ENCODE measurements at places on chromosomes 6 and 20.

- DNase-seq: no peak
Observed at GRCh38 chr6:144094731-144095133, 641 bp downstream of the SF3B5 start.

DNA sequence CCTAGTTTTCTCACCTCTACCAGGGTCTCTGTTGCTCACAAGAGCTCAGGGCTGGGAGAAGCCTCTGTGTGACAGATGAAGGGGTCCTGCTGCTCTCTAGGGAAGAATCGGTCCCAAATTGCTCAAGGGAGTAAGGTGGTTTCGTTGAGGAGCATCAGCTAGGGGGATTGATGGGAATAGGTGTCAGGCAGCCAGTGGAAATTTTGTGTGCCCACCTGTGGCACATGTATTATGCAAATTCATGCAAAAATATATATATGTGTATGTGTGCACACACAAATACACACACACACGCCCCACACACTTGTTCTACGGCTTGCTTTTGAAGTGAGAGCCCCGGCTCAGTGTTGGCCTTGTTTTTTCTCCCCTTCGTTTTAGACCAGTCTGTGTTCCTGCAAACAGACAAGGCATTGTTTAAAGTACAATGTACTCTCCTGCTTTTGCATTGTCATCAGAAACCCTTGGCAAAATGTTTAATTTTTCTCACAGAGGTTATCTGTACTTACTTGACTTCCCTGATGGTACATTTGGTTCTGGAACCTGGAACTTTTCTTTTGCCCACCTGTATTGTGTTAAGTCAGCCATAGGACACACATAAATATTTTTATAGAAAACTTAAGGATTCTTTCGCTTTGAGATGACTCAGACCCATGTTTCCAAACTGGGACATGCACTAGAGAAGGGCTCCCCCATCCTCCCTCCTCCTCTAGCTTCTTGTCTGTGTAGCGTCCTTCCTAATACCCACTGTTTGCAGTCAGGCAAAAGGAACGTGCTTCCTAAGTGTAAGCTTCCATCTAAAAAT is 26.7 kb downstream of the FOXO3 start:
- no peak for DNase-seq

DNA sequence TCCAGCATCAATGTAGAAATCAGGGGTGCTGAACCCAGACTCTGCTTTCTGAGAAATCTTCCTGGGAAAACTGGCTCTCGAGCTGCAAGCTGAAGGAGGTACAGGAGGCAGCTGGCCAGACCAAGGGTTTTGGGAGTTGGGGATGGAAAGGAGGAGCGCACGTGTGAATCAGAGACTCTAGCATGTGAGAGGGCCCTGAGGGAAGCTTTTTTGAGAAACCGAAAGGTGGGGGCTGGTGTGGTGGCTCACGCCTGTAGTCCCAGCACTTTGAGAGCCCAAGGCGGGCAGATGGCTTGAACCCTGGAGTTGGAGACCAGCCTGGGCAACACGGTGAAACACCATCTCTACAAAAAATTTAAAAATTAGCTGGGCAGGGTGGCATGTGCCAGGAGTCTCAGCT is 37.1 kb upstream of the EEF1E1 start:
- DNase-seq: no peak

DNA sequence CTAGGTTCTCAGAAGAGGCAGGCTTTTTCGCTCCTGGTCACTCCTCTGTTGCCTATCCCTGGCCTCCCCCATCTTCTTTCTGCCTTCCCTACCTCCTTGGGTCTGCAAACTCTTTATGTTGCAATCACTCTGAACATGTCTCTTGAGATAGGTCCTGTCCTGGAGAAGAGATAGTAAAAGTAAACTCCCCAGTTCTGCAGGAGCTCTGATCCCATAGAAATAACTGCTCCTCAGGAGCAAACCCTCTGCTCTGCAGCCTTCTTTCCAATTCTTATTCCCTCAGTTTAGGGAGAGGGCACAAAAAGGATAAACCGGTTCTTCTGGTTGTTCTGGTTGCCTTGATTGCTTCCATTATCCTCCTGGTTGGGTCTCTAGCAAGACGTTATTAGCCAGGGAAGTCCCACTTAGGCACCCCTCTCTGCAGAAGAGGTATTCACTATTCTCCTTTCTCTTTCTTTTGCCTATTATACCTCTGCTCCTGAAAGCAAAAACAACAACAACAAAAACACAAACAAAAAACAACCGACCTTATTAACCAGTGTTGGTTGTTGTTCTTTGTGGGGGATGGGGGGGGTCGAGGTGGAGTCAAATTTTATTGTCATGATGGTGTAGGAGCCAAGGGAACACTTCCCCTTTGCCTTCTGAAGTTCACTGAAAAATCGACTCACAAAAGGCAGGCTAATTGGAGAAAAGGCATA is 973 bp downstream of the TRIM38 start:
- no peak for DNase-seq

DNA sequence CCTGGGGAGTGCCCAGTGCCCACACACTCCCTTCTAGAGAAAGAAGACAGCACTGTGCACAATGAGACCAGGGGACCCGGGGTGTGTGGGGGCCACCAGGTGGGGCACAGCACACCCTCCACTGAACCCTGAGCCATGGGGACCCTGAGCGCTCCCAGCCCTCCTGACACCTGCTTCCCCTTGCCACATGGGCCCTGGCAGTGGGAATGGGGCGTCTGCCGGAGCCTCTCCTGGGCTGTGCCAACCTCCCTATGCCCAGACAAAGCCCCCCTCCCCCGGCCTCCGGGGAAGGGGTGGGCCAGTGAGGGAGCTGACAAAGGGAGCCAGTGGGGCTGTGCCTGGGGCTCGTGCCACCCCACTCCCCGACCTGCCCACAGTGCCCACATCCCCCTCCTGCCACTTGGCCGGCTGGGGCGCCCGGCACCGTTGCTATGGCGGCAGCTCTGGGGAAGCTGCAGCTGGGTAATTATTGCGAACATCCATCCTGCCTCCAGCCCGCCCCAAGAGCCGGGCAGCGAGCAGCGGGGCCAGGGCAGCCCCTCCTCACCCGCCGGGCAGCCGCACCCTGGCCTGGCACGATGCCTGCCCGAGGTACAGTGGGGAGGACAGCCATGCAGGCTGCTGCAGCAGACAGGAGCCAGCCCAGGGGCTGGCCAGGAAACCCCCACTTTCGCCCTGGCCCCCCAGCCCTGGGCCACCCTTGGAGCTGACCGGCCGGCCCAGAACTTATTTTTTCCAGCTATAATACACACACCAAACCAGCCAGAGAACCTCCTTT is 41.9 kb upstream of the NOL4L start:
- DNase-seq: no peak

- DNase-seq: no peak
Observed at GRCh38 chr6:2147766-2148448, 97.5 kb downstream of the GMDS start.

GRCh38 chr20:23641936-23642751 is 4.4 kb upstream of the CST3 start:
- DNase-seq: no peak

GRCh38 chr6:3999800-4000661 is 78.9 kb downstream of the FAM217A start:
- no peak for DNase-seq

GRCh38 chr6:105452924-105453756 is 50.3 kb upstream of the PREP start:
- no peak for DNase-seq

DNA sequence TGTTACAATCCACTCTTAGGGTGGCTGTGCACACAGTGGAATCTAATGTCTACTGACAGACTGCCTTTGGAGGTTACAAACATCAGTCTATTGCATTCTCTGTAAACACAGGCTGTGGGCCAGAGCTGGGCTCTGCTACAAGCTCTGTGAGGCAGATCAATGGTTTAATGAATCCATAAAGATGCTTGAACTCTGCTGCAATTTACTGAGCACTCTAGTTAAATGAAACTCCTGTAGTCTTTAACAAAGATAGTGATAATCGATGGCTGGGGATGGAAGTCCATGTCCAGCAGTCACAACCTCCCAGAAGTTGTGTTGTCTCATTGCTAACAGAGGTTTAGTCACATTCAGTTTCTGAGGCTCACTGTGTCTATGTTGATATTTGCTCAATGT is 50.5 kb downstream of the SOBP start:
- no peak for DNase-seq

- no peak for DNase-seq
Observed at GRCh38 chr6:117506180-117506835, 23.8 kb downstream of the DCBLD1 start.

GRCh38 chr20:46772901-46773300 is 63.5 kb downstream of the SLC2A10 start:
- DNase-seq: no peak

DNA sequence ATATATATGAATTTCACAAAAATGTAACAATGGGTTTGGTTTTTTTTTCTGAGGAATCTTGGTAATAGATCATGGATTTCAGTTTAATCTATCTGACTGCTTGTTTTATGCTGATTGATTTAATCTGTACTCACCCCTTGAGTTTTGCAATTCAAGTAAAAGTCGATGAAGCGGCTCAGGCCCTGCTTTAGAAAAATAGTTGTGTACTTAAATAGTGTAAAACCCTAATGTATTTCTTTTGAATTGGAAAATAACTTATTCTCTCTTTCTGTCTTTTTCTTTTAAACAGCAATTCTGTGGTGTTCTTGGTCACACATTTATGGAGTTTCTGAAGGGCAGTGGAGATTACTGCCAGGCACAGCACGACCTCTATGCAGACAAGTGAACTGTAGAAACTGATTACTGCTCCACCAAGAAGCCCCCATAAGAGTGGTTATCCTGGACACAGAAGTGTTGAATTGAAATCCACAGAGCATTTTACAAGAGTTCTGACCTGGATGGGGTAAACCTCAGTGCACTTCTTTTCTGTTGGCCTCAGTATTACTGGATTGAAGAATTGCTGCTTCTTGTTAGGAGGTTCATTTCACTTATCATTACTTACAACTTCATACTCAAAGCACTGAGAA is 4.0 kb downstream of the LOC128125822 start:
- no peak for DNase-seq

GRCh38 chr20:52518735-52519134 is 327.2 kb upstream of the ZFP64 start:
- DNase-seq: no peak

DNA sequence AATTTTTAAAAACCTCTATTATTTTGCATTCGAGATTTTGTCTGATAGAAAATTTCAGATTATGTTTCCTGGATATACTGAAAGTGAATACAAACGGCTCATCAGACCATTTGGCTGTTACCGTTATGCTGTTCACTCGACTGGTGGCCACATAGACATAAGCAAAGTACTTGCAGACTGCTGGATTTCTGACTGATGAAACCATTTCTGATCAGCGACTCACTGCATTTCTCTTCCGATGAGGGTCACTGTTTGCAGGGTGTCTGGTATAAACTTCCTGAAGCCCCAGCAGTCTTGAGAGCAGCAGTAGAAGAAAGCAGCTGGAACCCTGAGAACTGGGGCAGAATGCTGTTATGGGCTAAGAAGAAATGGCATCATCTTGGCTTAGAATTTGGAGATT is 17.7 kb downstream of the SNX9 start:
- no peak for DNase-seq

GRCh38 chr20:36521526-36521925 is 19.8 kb upstream of the MYL9 start:
- no peak for DNase-seq

DNA sequence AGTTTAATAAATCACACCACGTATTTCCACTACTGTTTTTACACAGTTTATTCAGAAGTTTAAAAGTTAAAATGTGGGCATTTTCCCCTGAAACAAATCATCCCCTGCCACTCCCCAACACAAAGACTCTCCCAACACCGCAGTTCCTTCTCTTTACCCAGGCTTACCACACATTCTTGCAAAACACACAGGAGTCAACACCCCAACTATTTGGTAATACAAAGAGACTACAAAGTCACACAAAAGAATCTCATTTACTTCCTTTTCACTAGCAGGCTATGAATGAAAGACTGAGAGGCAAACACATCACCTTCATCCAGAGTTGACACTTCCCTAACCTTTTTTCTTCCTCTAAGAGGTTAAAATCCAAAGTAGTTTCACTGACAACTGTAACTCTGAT is 51.1 kb downstream of the KCTD20 start:
- DNase-seq: no peak

DNA sequence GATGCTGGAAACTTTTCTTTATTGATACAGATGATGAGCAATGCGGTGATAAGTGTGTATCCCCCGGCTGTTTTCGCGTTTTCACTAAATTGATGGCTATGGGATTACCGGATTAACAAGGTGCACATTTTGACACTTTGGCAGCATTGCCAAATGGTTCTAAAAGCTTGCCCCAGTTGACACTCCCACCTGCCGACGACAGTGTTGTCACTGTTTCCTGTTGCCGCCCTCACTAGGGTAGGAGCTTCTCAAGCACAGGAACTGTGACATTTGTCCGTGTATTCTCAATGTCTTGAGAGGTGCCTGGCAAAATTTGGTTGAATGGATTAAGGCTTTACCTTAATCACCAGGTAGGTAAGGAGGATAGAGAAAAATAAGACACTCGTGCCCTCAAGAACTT is 9.8 kb upstream of the MAPK13 start:
- DNase-seq: no peak

DNA sequence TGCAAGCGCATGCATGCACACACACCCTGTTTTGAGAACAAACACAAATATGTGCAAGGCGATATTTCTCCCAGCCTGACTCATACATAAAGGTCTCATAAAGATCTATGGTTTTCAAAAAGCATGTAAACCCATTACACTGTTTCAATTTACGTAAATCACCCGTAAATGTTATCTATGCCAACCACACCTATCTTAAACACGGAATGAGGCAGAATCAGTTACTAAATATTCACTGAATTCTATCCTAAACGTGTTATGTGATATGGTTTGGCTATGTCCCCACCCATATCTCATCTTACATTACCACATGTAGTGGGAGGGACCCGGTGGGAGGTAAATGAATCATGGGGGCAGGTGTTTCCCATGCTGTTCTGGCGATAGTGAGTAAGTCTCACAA is 621.6 kb downstream of the KIF16B start:
- no peak for DNase-seq

DNA sequence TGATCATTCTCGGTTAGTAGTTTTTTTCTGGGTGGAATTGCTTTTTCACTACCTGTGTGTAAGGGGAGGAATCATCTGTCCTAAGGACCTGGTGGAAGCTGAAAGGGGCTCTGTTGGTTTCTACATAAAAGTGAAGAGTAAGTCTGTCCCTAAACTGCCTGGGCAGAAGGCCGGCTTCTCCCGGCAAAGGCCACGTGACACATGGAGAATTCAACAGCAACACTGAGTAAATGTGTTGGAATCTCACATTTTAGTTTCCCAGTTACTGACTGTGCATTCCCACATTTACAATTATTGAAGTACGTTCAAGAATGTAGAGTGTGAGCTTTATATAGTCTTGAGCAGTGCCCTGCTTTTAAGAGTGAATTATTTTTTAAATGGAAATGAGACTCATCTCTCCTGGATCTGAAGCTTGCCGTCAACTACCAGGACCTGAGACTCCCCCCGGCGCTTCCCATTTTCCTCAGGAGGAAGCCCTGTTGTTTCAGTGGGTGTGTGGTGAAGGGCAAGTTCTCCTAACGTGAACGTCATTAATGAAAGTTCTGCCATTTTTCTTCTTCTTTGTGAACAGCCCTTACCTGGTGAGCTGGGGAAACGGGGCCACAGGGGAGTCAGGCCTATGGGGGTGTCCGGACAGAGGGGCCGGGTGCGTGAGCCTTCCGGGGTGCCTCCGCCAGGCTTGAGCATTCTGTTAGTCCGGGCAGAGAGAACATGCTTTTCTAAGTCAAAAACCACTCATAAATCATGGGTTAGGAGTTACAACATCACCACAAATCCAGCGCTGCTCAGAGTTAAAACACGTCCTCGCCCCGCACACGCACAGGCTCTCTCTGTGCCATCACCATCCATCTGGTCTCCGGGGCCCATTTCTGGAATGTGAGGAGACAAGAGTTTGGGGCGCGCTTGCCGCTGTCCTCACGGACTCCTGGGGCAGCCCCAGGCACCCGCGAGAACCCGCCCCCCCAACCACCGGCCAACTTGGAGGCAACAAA is 56.6 kb upstream of the SMOC2 start:
- DNase-seq: no peak
